ENCODE measurements at places on chromosomes 5 and 9.

DNA sequence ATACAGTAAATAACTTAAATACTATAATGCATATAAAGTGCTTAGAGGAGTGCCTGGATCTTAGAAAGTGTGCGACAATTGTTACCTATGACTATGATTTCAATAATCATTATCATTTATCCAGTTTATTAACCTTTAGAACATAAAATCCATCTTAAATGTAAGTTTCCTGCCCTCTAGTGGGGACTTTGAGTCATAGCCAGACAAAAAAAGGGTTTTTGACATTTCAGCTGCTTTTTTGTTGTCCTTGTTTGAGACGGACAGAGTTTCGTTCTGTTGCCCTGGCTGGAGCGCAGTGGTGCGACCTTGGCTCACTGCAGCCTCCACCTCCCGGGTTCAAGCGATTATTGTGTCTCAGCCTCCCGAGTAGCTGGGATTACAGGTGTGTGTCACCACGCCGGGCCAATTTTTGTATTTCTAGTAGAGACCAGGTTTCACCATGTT is 9.7 kb upstream of the C9orf152 start:
- DNase-seq = no peak

DNA sequence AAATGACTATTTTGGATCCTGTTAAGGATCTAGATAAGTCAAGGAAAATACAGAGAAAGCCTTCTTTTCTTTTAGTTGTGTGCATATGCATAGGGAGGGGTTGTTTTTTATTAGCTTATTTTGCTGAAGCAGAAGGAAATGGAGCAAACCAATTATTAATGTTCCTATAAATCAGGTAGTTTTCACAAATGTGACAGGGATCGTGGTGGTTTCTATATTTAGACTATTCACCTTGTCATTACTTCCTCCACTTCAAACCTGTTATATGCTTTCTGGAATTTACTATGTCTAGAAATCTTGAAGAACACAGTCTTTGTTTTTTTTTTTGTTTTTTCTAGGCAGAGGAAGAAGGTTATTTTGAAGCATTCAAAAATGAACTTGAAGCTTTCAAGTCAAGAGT is 22.2 kb downstream of the CDC37L1 start:
- DNase-seq = no peak

- DNase-seq = no peak
Observed at GRCh38 chr9:88531920-88532698, 2.9 kb upstream of the NXNL2 start.

DNA sequence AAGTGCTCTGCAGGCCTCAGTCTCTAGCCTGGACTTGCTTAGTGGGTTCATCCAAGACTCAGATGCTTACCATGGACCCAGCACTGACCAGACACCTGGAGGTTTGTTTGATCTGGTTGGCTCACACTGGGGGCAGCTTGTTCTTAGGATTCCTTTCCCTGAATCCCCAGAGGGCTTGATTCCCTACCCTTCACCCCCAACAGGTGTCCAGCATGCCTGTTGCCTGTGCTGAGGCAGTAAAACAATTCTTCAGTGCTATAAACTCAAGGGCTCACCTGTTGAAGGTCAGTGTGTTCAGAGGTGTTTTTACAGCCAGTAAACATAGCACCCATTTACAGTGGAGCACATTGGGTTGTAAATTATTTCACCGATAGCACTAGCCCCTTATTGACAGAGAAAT is 123.8 kb upstream of the KLF4 start:
- no peak for DNase-seq

- no peak for DNase-seq
Observed at GRCh38 chr5:96961053-96961452, 25.2 kb downstream of the LNPEP start.

GRCh38 chr5:177373806-177374205 is 10.4 kb upstream of the SLC34A1 start:
- no peak for DNase-seq

DNA sequence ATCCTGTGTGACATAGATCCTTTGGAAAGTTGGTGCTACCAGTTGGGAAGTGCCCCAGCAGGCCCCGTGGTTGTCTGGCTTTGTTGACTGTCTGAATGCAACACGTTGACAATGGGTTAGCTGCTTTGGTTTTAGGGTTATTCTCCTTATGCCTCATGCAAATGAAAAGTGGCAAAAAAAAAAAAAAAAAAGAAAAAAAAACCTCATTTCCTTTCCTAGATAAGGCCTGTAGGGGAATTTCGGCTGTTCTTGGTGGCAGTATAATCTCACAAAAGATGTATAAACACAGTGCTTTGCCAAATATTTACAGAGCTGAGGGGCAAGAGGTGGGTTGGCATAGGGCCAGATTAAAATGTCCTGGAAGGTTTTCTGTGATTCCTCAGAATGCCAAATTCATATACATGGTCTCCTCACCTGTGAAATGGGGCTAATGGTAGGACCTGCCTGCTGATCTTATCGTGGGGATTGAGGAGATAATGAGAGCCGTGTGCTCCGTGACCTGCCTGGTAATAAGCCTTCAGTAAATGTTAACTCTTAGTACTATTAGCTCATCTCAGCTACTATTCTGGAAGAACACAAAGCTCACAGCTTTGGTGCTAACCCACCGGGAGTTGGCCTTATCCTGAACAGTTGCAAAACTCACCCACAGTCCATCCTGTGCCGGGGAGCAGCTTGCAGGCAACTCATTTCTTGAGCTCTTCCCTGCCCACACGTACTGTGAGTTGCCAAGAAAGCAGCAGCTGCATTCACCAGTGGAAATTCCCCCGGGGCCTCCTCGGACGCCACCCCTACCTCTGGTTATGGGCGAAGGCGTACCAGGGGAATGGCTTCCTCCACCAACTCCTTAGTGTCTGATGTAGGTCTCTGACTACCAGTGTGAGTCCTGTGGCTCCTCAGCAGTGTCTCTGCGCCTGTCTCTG is 220.3 kb downstream of the NR3C1 start:
- no peak for DNase-seq

DNA sequence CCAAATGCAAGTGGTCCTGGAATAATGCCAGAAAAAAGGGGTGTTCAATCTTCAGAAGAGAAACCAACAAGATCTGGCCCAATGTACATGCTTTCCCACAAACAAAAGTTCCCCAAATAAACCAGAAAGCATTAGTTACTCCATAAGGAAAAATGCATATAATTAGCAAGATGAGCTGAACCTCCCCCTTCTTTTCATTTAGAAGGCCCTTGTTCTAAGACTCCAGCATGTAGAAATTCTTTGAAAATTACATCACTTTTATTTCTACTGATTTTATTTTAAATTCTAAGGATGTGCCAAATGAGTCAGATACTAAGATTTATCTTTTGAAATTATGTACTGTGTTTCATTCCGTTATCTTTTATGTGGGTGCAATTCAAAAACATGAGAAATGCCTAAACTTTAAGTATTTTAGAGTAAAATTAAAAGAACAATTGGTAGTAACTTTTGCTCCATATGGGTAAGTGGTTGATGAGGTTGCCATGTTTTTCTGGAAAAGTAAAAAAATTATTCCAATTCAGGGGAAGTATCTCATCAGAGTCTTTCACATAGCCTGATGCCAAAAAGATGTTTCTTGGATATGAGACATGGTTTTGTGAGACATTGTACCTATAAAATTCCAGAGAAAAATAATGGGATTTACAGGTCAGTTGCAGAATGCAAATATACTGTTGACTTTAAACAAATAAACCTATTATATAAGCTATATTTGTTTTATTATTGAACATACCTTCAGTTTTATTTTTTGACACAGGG is 106.5 kb upstream of the CCDC112 start:
- no peak for DNase-seq

DNA sequence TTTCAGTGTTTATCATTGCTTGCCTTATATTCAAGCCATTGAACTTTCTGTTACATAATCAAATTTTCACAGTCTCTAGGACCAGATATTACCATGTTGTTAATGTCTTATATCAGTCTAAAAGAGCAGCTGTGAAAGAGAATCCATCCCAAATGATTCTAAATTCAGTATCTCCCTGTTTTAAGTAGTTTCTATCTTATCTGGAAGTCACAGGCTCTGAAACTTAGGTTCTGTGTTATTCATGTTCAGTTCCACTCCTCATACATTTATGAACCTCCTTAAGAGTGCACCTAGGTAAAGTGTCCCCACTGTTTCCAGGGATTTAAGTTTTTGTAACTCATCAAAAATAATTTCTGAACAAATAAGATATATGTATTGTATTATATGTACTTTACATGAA is 9.7 kb downstream of the LYRM7 start:
- no peak for DNase-seq

DNA sequence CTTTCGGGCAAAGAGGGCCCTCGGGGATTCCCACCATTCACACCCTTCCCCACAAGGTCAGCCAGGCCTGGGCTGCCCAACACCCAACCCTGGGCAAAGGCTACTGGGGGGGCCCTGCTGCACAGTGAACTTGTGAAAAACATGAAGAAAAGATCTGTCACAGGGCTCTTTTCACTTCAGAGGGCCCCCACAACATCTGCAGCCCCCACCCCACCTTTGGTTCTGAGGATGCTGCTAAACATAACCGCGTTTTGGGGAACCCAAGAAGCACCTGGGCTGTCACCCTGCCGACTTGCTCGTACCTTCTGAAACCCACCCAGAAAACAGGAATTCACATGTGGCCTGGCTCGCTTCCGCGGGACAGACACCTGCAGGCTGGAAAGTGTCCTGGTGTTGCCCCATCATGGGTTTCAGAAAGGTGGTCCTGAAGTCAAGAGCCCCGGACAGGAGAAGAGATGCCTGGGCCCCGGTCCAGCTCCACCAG is 29.3 kb downstream of the B4GALT1 start:
- no peak for DNase-seq

- no peak for DNase-seq
Observed at GRCh38 chr9:119268985-119269384, 100.2 kb downstream of the BRINP1 start.

DNA sequence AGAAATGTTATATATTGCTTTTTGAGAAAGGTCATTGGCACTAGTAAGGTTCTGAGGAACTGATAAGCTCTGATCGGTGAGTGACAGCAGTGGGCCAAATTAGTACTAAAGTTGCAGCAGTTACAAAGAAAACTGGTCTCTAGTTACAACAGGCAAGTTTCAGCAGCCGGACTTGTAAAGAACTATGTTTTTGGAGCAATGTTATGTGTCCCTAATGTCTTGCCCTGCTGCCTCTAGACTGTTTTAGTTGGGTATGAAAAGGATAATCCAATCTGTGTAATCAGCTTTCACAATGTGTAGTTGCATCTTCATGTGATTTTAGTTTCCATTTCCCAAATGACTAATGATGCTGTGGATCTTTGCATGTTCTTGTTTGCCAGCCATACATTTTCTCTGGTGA is 113.5 kb downstream of the CAMK4 start:
- no peak for DNase-seq

GRCh38 chr9:14389146-14389545 is 75.2 kb upstream of the NFIB start:
- DNase-seq = no peak

GRCh38 chr9:126982215-126983002 is 67.8 kb downstream of the RALGPS1 start:
- DNase-seq = no peak

- DNase-seq = peak; percentile 1
Observed at GRCh38 chr5:155004138-155004744, 9.3 kb upstream of the KIF4B start.

DNA sequence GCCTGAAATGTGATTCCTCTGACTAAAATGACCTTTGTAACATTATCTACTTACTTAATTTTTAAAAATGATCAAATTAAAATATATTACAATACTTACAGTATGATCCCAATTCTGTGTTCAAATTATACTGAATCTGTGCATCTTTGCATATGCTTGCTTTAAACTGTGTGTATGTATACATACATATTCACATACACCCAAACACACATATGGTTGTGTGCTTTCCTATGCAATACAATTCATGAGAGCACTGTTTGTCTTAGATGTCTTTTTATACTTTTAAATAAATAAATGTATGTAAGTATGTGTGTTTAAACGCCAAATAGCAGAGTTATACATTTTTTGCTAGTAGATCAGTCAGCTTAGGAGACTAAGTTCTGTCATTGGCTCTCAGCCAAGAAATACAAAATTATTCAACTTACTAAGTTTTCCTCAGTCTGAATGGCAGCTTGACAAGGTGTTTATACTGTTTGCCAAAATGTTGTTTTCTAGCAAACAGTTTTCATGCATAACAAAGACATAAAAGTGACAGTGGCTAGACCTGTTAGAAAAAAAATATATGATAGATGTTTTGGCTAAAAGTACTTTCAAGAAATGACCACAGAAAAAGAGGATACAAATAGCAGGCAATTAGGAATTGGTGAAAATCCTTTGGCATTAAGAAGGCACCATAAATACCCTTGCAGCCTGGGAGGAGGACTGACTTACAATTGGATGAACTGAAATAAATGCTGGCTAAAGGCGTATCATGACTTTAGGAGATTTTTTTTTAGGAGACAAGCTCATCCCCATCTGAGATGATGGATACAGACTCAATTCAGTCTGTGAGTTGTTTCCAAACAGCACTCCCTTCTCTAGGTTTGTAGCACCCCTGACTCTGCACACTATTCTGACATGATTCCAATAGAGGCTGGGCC is 7.9 kb downstream of the TICAM2 start:
- DNase-seq = no peak

GRCh38 chr5:38117784-38118479 is 140.4 kb upstream of the EGFLAM start:
- DNase-seq = no peak

- no peak for DNase-seq
Observed at GRCh38 chr9:99690573-99690972, 131.1 kb upstream of the NR4A3 start.

DNA sequence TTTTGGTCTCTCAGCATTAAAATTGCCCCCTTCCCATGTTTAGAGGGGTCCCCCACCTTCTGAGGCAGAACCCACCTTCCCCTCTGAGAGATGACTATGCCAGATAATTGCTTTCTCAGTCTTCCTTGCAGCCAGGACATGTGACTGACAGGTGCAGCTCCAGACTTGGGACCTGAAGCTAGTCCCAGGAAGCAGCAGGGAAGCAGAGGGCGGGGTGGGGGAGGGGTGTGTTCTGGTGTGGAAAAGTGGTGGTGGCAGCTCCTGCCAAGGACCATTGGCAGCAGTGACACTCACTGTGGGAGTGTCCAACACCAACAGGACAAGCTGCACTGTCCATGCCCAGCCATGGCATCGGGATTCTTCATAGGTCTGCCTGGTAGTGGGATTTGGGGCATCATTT is 2.3 kb downstream of the EIF4E1B start:
- DNase-seq = no peak

DNA sequence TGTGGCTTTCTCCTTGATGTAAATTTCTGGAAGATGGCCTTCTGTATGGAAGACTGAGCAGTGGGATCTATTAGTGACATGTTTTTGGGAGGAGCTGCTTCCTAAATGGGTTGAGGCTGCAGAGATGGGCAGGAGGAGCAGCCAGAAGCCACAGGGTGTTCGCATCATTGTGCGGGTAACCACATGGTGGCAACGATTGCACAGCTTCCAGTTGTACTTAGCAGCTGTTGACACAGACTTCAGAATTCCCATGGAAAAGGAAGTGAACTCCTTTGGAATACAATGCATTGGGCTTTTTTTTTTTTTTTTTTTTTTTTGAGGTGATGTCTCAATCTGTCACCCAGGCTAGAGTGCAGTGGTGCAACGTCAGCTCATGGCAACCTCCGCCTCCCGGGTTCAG is 297.3 kb downstream of the NR3C1 start:
- no peak for DNase-seq

- no peak for DNase-seq
Observed at GRCh38 chr5:15797116-15797515, 297.1 kb downstream of the FBXL7 start.

All from stimulated activated CD4-positive, alpha-beta T cell treated with anti-CD3 and anti-CD28 coated beads, Interleukin-1b, Interleukin-23, amount 100 ng/mL, for 1 hour (primary cell).